ENCODE measurements at places on chromosomes 12 and 14.

DNA sequence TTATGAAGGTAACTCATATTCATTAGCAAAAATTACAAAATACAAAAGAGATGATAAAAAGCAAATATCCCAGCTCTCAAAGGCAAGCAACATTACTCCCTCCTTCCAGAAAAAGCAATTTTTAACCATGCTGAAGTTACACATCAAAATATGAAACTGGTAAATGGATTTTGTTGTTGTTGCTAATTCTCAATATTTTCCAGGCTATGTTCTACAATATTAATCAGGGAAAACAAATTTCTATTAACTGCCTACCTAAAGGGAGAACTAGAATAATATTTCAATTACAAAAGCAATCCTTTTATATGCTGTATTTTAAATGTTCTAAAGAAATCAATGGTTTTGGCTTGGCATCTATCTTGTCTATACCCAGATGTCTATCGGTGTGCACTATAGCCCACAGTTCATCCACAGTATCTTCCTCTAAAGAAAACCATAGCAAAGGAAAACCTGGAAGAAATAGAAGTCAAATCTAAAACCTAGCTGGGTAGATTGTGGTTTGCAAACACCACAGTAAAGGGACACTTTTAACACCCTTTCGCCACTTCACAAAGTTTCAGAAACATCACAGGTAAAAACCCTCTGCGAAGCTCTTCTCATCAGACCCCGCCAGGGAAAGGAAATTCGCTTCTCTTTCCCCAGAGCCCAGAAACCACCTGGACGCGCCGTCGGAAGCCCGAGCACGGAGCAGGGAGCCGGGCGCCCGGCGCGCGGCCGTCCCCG, 32.0 kb downstream of the TC2N start:
- no peak for DNase-seq

DNA sequence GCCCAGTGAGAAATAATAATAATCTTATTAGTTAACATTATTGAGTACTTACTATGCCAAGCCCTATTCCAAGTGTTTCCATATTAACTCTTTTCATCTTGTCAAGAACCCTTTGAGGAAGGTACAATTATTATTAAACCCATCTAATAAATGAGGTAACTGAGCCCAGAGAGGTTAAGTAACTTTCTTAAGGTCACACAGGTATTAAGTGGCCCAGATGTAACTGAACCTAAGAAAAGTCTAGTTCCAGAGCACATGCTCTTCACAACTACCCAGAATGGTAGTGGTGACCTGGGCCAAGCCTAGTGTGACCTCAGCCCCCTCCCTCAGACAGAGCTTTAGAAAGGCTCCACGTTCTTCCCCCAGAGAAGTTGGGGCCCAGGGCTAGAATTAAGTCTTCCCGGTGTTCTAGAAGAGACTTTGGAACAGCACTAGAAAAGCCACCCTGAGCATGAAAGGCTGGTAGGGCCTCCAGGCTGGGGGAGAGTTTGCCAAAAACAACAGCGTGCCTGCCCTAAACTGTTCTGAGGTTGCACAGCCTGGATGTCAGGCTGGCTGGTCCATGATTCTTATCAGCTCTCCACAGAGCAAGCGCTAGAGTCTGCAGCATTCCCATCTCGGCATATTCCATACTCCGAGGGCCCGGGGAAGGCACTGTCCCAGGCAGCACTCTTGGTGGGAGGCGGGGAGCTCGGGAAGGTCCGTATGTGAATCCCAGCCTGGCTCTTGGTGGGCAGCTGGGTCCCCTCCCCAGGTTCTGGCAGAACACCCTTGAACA, 41.3 kb upstream of the CTDSP2 start:
- DNase-seq, result no peak

DNA sequence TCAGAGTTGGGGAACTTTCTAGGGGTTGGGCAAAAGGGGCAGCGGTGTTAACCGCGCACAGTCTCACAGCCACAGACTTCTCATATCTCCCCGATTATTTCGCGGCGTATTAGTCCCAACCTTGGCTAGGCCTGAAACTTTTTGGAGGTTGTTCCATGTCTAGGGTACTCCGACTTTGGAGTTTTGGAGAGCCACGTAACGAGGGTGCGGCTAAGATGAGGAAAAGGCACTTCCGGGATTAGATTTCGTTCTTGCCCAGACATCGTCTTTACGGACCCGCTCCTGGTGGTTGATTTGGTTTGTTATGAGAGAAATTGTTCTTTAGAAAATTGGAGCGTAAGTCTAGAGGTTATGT, 513 bp downstream of the CCNK start:
- no peak for DNase-seq

DNA sequence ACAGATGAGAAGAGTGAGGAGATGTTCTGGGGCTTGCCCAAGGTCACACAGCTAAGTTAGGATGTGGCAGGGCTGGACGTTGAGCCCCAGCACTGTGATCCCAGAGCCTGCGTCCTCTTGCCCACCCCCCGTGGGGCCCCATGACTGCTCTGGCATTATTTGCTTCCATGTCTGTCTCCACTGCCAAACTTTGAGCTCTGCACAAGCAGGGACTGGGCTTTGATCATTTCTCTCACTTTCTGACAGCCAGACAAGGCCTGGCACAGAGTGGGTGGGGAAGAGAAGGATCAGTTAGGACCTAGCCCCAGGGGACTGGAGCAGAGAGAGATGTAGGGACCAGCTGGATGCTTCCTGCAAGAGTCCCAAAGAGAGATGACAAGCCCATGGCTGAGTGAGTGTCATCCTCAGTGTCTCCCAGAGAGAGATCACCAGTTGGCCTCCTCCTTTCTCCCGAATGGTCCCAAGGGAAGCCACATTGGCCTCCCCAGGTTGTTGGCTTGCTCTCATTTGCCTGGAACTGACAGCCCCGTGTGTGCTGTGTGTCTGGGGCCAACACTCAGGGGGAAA, 126.7 kb upstream of the PWP1 start:
- DNase-seq, result no peak

DNA sequence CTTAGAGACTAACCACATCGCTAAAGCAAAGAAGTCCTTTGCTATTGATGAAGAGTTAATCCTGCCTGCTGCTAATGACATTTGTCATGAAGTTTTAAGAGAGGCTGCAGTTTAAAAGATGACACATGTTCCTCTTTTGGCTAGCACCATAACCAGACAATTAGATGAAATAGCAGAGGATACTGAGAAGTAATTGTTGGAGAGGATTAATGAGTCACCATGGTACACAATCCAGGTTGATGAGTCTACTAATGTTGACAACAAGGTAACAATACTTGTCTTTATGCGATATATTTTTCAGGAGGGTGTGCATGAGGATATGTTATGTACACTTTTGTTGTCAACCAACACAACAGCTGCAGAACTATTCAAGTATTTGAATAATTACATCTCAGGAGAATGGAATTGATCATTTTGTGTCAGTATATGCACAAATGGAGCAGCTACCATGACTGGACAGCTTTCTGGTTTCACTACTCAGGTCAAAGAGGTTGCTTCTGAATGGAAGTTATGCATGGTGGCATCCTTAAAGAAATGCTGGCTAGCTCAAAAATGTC, 56.7 kb downstream of the LRRIQ1 start:
- no peak for DNase-seq

- DNase-seq, result no peak
Observed at GRCh38 chr12:33529810-33530209, 90.2 kb upstream of the SYT10 start.

GRCh38 chr12:58703866-58704265, 216.4 kb downstream of the LRIG3 start:
- no peak for DNase-seq

GRCh38 chr12:53994264-53995001, 5.5 kb upstream of the HOXC9 start:
- no peak for DNase-seq

DNA sequence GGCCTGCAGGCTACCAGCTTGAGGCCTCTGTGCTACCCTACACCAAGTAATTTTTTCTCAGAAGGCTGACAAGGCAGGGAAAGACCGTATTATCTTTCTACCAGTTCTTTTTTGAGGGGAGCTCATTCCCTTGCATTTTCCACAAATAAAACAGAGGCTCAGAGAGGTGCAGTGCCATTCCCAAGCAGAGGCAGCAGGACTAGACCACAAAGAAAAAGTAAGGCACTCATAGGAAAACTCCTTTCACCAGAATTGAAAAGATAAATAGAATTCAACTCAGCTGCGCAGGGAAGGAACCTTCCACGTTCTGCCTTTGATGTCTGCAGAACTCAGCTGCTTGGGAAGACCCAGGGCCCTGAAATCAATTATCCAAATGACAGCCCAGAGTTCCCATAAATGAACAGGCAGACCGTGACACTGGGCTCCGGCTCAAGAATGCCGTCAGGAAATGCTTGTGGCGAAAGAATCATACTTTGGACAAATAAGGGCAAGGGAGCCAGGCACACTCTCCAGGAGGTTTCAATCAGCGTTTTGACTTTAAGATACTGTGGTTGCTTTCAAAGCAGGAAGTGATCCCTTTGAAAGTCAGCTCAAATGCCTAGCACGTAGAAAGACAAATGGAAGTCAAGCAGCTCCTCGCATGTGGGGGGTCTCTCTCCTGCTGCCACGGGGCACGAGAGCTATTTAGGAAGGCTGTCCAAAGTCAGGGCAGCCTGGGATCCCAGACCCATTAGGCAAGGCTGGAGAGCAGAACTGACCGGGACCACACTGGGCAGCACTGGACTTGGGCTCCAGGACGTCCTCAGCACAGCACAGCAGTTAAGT, 14.0 kb downstream of the KCTD10 start:
- no peak for DNase-seq

- DNase-seq, result no peak
Observed at GRCh38 chr12:69274861-69275260, 35.5 kb downstream of the CPSF6 start.

GRCh38 chr14:75917322-75917945, 64.4 kb downstream of the TGFB3 start:
- DNase-seq, result no peak

DNA sequence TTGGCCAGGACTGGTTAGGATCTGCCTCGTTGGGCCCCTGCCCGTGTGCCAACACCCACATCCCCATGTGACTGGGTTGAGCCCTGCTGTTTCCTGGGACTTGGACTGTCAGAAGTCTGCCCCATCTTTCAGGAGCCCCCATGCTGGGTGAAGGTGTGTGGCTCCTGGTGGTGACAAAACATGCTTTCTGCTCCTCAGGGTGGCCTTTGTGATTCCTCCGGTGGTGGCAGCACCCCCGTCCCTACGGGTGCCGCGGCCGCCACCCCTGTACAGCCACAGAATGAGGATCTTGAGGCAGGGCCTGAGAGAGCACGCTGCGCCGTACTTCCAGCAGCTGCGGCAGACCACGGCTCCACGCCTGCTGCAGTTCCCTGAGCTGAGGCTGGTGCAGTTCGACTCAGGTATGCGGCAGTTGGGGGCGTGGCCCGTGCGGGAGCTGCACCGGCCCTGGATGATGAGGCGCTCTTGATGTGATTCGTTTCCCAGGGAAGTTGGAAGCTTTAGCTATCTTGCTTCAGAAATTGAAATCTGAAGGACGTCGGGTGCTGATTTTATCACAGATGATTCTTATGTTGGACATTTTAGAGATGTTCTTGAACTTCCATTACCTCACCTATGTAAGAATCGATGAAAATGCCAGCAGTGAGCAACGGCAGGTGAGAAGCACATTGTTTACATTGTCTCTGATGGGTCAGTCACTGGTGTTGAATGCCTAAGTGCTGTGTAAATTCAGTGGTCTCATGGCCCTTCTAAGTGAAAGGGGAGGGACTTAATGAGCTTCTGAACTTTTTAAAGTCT, 80.0 kb downstream of the EP400 start:
- DNase-seq, result no peak

DNA sequence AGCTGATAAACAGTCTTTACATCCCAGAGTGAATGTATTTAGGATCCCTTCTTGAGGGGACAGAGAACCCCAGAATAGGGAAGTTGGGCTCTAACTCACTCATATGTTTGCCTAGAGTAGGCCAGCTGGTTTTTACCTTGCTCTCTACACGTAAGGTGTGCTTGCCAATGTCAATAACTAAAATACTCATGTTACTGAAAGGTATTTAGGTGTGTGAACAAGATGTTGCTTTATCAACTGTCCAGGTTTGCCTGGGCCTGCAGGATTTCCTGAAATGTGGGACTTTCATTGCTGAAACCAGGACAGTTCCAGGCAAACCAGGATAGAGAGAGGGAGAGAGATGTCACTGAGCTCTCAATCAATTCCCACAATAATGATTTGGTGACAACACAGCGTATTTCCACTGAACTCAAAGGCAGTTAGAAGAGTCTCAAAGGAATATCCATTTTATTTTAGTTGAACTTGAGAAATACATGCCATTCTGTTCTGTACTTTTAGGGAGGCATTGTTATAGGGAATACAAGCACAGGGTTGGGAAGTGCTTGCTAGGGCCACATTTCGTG, 171.7 kb downstream of the NRXN3 start:
- DNase-seq, result no peak

GRCh38 chr14:103341250-103342129, 7.5 kb downstream of the EIF5 start:
- DNase-seq, result no peak

GRCh38 chr12:9381619-9382018, 173.4 kb upstream of the PZP start:
- no peak for DNase-seq

- DNase-seq, result no peak
Observed at GRCh38 chr14:20855652-20856291, 35.4 kb upstream of the RNASE3 start.

GRCh38 chr12:89244536-89244935, 107.8 kb downstream of the DUSP6 start:
- no peak for DNase-seq

DNA sequence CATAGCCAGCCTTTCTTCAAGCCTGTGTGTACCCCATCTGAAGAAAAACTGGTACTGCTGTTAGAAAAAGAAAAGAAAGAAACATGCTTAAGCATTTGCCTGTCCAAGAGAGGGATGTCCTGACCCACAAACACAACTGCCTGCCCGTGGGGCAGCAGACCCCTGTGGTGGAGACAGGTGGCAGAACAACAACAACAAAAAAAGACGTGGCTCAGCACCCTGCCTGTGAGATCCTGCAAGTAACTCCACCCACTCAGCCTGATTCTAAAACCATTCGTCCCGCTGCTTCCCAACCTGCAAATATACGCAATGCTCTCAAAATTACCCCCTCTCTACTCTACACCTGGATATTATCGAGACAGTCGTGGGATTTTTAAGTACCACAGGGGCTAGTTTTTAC, 64.9 kb upstream of the ZDHHC17 start:
- no peak for DNase-seq

- no peak for DNase-seq
Observed at GRCh38 chr12:114838480-114838879, 154.5 kb upstream of the TBX3 start.

GRCh38 chr14:76502219-76502618, 126.3 kb downstream of the ESRRB start:
- no peak for DNase-seq

GRCh38 chr12:11823043-11823442, 173.6 kb downstream of the ETV6 start:
- no peak for DNase-seq

- no peak for DNase-seq
Observed at GRCh38 chr12:5444520-5444919, 12.6 kb downstream of the NTF3 start.

Data from stimulated activated CD8-positive, alpha-beta memory T cell treated with anti-CD3 and anti-CD28 coated beads, Interleukin-15, amount 100 ng/mL, for 4 hours (primary cell).